ENCODE measurements at places on chromosomes 12 and 14.

DNA sequence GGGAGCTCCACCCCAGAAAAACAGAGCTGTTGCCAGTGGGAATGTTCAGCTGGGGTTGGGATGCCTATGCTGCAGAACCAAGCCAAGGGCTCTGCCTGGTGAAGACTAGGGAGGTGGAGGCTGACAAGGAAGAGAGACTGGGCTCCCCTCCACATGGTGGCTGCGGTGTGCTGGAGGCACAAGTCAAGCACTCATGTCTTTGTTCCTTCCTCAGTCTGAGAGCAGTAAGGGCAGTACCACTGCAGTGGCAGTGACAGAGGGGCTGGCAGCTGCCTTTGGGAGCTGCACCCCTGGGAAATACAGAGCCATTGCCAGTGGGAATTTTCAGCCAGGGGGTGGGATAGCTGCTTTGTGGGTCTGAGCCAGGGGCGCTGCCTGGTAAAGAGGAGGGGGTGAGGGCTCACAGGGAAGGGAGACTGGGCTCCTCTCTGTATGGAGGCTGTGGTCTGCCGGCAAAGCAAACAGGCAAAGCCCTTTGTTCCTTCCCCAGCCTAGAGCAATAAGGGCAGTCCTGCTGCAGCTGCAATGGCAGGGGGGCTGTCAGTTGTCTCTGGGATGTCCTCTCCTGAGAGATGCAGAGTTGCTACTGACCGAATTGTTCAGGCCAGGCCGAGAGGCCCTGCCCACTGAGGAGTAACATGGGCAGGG is 255.9 kb downstream of the RAD51B start:
- DNase-seq, result no peak

DNA sequence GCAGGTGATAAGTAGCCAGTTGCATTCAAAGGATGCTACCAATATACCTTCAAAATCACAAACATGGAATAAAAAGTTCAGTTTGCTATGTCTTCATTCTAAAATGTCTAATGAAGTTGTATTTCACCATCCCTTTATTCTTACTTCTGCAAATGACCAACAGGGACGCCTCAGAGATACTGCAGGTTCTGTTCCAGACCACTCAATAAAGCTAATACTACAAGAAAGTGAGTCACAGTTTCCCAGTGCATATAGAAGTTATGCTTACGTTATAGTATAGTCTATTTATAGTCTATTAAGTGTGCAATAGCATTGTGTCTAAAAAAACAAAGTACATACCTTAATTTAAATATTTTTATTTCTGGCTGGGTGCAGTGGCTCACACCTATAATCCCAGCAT is 29.3 kb upstream of the EIF5 start:
- no peak for DNase-seq

GRCh38 chr12:25025260-25025659 is 76.4 kb upstream of the BCAT1 start:
- DNase-seq, result no peak

- DNase-seq, result no peak
Measured at GRCh38 chr14:96080571-96080970, 41.4 kb downstream of the C14orf132 start.

Data from Ammon's horn (tissue), 1 donor.